ENCODE measurements at places on chromosomes 5 and 9.

GRCh38 chr9:98598861-98599260 is 109.9 kb downstream of the GABBR2 start:
- DNase-seq, result no peak

DNA sequence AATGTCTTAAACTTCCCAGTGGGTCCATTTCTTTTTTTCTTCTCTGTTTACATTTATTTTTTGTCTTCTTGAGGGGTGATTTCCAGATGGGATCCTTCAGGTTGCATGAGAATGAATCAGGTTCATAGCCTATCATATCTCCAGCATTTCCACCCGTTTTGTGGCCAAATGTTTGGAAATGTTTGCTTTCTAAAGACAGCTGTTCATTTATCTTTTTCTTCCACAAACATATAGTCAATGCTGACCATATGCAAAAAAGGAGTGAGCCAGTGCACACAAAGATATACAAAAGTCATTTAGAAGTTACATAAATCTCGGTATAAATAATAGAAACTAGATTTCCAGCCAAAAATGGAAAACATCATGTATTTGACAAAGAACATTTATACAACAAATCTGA is 71.6 kb upstream of the STC2 start:
- no peak for DNase-seq

DNA sequence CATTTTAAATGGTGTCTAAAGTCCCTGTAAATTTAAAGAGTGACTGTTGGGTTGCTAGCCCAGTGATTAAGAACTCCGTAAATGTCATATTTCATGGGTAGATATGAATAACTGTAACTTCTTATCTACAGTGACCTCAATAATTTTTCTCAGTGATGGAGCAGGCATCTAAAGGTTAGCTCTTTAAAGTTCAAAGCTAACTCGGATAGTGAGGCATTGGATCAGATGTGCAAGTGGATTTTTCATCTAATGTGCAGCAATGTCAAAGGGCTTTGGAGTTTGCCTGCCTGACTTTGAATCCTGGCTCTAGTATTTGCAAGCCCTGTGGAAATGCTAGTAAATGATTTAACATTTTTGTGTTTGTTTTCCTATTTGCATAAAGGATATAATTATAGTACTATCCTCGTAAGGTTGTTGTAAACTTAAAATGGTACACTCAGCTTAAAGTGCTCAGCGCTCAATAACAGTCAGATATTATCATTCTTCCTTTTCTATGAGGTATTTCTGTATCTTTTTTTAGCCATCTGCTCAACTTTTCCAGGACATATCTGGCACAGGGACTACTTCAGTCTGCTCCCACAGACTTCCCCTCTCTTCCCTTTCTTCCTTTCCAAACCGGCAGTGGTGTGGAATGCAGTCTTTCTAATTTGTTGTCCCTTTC is 163.7 kb upstream of the ELL2 start:
- no peak for DNase-seq

GRCh38 chr5:107023732-107024131 is 647.0 kb downstream of the EFNA5 start:
- no peak for DNase-seq

DNA sequence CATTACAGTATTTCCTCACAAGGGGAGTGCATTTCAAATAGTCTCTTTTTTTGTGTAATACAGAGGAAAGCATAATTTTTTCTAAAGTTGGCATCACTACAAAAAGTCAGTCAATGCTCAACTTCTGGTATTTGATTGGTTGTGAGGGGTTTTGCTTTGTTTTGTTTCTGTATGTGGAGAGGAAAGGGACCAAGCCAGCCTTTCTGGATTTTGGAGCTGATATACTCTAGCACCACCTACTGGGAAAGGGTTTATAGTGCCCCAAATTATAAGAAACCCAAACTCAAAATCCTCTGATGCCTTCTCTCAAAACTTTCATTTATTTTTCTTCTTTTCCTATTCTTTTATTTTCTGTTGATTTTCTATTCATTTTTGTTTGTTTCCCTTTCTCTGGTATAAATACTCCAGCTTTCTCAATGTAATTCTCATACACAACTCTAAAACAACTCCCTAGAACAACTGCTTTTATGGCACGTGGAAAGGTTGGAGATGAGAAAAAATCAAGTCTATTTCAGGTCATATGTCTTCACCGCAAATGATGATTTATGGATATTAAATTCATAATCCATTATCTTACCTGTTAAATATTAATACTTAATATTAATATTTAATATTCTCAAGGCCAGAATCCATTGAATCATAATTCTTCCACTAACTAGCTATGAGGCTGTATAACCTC is 69.5 kb upstream of the ANXA1 start:
- DNase-seq, result peak; percentile 34
